Activated CD4-positive, alpha-beta T cell treated with anti-CD3 and anti-CD28 coated beads, Interleukin-2, amount 50 U/mL, for 1 hour (primary cell): ENCODE measurements at places on chromosomes 3 and 15.
A peak's percentile ranks its signal among the peaks of the same experiment; 100 is the strongest.

GRCh38 chr3:184059424-184059823, 6.6 kb downstream of the HTR3C start:
- no peak for DNase-seq

GRCh38 chr15:70513819-70514218, 249.5 kb downstream of the UACA start:
- DNase-seq = no peak

DNA sequence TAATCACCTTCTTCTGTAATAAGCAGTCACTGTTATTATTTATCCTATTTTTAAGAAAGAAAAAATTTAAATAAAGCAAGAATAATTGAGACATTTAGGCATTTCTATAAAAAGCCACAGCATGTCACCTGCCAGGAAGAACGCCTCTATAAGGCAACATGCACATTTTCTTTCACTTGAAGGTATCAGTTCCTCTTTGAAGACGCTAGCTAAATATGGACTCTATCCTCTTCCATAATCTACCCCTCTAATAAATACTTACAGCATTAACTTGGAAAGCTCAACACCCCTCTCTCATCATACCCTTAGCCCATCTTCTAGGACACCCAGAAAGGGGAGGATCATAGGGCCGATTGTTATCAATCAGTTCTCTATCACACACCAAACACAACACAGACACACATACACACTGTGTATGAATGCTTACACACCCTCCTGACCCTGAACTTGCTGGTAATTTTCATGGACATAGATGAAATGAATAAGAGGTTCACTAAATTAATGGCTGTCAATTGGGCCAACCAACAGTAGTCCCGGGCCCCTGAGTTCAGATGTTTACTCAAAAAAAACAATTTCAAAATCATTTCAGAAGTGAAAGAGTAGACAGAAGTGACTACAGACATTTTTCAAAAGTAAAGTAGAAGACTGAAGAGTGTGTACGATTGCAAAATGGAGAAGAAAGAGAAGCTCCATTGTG, 102.5 kb downstream of the ZMAT3 start:
- DNase-seq = no peak

- DNase-seq = no peak
Measured at GRCh38 chr3:8655387-8655835, 10.8 kb upstream of the SSUH2 start.

DNA sequence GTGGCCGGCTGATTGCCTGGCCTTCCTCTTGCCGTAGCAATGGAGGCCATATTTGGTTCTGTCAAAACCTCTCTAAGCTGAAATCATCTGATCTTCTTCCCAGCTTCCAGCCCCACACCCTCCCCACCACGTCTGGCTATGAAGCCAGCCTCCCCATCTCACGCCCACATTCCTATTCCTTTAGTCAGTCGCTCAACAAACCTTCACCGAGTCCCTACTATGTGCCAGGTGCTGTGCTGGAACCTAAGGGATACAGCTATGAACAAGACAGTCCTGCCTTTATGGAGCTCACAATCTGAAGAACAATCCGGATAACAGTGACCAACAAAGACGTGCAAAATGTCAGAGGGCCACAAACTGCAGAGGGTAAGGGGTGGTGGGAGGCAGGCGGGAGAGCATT, 31.9 kb upstream of the SMAD6 start:
- DNase-seq = no peak

DNA sequence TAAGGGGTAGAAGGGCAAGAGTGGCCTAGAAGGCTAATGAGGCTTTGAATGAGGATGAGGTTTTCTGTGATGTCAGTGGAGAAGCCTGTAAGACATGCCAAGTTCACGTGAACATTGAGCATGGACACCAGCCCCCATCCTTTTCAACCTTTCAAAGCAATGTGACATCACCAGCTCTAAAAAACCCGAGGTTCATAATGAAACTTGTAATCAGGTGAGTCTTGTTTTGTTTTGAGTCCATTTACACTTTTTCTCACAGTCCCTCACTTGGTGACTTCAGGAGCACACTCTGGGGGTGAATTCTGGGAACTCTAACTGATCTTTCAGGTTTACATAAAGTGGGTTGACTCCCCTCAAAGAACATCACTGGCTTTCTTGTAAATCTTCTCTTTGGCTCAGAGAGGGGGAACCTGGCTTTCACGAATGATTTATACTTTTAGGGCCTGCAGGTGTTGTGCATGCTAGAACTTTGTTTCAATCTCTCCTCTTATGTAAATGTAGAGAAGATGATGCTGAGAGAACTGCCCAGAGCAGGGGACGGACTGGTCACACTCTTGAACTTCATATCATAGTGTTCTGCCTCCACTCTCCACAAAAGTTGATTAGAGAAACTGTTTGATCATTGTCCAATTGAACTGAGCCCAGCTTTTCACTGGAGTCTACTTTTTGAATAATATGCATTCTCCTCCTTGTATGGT, 224.7 kb upstream of the SATB1 start:
- peak; percentile 9 for DNase-seq

DNA sequence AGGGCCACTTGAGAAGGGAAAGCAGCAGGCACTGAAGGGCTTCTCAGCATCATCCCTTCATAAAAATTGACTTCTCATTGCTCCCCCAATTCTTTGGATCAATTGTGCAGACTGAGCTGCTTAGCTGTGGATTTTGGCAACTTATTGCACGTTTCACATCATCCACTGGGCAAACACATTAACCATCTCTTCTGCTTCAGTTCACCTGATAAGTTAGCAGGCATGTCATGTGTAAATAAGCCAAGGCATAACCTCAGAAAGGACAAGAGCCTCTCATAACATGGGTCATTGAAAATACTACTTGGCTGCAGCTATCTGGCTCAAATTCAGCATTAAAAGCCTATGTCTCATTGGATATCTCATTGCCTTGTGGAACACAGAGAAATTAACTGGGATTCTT, 366.5 kb downstream of the LRRC3B start:
- DNase-seq = no peak

GRCh38 chr3:195897081-195897852, 11.1 kb downstream of the TNK2 start:
- DNase-seq = no peak

DNA sequence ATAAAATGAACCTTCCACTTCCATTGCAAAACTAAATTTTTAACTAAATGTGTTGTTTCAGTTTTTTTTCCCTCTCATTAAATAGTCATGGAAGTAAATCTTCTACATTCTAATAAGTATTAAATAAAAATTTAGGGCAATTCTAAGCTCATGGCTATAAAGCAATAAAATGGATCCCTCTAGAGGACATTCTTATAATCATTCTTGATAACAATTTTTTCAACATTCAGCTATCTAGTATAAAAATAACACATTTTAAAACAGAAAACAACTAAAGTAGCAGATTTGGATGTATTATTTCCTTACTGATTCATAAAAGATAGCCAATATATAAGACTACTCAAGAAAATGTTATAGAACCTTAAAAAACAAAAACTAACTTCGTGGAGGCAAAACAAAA, 393.1 kb downstream of the PLOD2 start:
- DNase-seq = no peak

- no peak for DNase-seq
Measured at GRCh38 chr15:44535092-44535491, 1.9 kb upstream of the EIF3J start.

GRCh38 chr3:115632026-115632425, 8.7 kb downstream of the GAP43 start:
- DNase-seq = no peak

DNA sequence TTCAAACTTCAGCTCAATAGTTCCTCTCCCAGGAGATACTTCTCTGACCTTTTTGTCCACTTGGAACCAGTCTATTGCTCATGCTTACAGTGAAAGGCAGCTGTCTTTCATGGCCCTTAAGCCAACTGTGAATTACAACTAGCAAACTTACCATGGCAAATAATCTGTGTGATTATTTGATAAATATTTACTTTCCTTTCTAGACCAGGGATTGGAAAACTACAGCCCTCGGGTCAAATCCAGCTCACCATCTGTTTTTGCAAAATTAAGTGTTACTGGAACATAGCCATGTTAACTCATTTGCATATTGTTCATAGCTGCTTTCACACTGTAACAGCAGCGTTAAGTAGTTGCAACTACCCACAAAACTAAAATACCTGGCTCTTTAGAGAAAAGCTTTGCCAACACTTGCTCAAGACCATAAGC, 289.1 kb upstream of the MCTP2 start:
- no peak for DNase-seq

DNA sequence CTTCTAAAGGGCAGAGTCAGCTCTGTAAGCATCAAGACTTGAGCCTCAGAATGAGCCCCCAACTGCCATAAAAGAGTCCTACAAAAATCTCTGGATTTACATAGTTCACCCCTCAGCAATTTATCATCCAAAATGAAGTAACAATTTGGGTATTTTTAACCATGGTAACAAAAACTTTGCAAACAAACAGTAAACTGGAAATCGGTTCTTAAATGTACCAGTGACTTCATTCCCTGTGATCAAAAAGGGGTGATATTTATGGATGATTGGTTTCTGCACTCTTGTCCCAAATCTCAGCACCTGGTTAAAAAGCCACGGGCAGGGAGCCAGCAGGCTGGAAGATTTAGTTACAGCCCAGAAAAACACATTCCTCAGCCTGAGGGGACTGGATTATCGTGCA, 73.6 kb downstream of the TFG start:
- DNase-seq = no peak

DNA sequence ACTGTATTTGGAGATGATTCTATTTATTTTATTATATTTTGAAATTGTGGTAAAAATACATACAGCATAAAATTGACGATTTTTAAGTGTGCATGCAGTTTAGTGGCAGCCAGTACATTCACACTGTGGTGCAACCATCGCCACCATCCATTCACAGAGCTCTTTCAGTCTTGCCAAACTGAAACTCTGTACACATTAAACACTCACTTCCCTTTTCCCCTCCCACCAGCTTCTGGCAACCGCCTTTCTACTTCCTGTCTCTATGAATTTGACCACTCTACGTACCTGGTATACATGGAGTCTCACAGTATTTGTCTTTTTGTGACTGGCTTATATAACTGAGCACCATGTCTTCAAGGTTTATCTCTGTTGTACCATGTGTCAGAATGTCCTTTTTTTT, 303.3 kb upstream of the ATP10A start:
- DNase-seq = no peak

- no peak for DNase-seq
Measured at GRCh38 chr3:39752751-39753150, 56.7 kb upstream of the MYRIP start.

GRCh38 chr3:67297715-67298475, 299.8 kb downstream of the KBTBD8 start:
- DNase-seq = no peak

DNA sequence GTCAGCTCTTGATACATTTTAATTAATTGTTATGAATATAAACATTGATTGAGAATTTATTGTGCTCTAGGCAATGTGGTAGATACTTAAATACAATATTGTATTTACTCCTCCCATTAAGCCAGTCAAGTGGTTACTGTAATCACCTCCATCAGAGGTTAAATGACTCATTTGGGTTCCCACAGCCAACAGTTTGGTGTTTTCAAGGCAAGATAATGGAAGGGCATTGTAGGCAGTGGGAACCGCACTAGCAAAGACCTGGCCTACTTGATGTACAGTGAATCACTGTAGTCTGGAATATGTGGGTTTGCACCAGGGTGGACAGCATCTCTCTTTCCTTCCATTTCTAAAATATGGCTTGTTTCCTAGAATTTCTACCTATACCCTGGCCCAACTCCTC, 127.4 kb downstream of the EDEM1 start:
- DNase-seq = no peak

DNA sequence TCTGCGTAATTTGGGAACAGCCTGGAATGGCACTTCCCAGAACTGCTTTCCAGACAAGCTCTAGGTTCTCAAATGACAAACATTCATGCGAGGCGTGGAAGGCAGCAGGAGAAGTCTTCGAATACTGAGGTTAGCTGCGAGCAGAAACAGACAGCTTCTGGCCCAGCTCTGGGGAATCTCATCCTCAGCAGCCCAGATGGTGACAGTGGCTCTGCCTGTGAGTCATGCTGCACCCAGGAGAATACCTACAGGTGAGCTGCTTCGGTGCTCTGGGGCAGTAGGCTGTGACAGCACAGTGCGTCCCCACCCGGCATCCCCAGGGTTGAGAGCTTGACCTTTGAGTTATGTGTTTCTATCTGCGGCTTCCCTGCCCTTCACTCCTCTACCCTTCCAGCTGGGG, 258.6 kb downstream of the KLF13 start:
- no peak for DNase-seq

- DNase-seq = no peak
Measured at GRCh38 chr3:170350515-170351413, 6.8 kb upstream of the SKIL start.

DNA sequence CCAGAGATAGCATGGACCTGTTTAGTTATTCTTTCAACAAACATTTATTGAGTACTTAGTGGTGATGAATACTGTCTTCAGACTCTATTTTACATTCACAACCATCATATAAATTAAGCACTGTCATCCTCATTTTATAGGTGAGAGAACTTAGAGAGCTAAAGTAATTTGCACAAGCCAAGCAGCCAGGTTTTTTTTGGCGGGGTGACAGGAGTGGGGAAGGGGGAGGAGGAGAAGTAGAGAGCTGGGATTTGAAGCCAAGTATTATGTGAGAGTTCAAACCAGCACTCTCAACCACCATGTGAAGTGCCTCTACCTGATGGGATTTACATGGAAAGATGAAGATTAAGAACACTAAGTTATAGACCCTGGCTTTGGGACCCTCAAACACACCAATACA, 547.4 kb upstream of the IL12A start:
- no peak for DNase-seq

DNA sequence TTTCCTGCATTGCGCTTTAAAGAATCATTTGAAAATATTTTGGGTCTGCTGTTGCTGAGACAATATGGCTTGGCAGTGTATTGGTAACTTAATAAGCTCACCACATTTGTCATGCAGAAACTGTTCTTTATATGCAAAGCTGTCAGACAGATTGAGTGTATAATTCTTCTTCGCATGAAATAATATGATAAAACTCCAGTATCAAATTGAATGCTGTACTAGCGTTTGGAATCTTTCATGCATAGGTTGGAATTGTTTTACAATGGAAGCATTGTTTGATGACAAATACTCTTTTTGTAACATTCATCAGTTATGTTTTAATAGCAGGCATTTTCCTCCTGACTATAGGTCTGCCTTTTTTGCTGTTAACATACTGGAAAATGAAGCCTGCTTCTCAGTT, 53.8 kb downstream of the RBMS3 start:
- DNase-seq = no peak

DNA sequence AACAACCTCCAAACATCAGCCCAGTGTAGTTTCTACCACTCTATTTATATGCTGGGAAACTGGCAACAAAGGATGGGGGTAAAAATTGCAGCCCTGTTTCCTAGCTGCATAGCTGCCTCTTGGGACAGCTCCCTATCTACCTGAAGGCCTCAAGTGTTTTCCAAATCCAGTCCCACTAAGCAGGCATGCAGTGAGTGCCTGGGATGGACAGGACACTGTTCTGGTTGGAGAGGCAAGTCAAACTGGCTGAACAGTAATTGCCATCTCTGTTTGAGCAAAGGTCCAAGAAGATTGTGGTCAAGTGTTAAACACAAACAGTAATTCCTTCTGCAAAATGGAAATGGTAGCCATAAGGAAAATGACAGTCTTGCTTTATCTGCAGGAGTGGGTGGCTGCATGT, 125.4 kb downstream of the FMN1 start:
- DNase-seq = no peak
